ENCODE measurements at places on chromosomes 3 and 15. TPM values are rescaled to one million over a fixed set of nuclear protein-coding genes. Genes with fewer than 3 reads are reported as not detected.
A peak's percentile ranks its signal among the peaks of the same experiment; 100 is the strongest.

DNA sequence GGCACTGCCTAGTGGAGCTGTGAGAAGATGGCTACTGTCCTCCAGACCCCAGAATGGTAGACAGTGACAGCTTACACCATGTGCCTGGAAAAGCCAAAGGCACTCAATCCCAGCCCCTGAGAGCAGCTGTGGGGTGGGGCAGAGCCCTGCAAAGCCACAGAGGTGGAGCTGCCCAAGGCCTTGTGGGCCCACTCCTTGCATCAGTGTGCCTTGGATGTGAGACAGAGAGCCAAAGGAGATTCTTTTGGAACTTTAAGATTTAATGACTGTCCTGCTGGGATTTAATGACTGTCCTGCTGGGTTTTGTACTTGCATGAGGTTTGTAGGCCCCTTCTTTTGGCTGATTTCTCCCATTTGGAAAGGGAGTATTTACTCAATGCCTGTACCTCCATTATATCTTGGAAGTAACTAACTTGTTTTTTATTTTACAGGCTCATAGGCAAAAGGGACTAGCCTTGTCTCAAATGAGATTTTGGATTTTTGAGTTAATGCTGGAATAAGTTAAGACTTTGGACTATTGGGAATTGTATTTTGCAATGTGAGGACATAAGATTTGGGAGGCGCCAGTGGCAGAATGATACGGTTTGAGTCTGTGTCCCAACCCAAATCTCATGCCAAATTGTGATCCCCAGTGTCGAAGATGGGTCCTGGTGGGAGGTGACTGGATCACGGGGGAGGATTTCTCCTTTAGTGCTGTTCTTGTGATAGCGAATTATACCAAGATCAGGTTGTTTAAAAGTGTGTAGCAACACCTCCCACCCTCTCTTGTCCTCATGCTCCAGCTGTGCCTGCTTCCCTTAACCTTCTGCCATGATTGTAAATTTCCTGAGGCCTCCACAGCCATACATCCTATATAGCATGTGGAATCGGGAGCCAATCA, 80.4 kb downstream of the MYO5A start:
- no peak for DNase-seq

DNA sequence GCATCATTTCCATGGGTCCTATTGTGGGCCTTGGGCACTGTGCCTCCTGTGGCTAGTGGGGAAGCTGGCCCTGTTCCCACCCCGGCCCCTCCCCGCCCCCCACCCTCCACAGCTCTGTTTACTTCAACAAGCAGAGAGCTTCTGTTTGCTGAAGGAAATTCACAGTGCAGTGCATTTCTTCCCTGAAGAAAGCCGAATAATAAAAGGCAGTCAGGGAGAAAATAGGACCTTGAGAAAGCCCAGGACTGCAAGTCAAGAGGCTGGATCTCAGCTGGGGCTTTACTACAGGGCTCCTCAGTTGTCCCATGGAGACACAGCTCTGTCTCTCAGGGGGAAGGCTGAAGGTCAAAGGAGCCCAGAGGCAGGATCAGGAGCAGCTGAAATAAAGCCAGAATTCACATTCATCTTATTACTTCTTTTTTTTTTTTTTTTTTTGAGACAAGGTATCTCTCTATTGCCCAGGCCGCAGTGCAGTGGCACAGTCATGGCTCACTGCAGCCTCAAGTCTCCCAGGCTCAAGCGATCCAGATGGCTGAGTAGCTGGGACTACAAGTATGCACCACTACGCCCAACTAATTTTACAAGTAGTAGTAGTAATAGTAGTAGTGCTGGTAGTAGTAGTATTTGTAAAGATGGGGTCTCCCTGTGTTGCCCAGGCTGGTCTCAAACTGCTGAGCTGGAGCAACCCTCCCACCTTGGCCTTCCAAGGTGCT, 33.0 kb upstream of the LACTB start:
- DNase-seq, result no peak

GRCh38 chr15:49428409-49429095, 5.5 kb downstream of the FGF7 start:
- no peak for DNase-seq

- no peak for DNase-seq
Observed at GRCh38 chr3:38824349-38824748, 8.3 kb upstream of the SCN10A start.

DNA sequence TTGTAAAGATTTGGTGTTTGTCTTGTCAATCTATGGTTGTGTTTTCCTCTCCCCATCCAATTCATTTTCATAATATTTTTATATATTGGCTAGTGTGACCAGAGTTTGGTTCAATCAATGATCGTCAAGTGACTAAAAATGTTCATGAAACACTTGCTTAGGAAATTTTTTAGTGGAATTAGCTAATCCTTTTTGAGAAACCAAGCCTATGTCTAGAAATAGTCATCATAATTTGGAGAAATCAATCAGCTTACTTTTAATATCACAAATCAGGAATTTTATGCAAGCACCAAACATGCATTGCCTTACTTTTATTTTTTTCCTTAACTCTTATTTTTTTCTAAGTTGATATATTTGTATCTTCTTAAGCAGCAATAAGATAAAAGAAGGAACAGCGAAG, 403.1 kb upstream of the TBL1XR1 start:
- DNase-seq, result no peak

DNA sequence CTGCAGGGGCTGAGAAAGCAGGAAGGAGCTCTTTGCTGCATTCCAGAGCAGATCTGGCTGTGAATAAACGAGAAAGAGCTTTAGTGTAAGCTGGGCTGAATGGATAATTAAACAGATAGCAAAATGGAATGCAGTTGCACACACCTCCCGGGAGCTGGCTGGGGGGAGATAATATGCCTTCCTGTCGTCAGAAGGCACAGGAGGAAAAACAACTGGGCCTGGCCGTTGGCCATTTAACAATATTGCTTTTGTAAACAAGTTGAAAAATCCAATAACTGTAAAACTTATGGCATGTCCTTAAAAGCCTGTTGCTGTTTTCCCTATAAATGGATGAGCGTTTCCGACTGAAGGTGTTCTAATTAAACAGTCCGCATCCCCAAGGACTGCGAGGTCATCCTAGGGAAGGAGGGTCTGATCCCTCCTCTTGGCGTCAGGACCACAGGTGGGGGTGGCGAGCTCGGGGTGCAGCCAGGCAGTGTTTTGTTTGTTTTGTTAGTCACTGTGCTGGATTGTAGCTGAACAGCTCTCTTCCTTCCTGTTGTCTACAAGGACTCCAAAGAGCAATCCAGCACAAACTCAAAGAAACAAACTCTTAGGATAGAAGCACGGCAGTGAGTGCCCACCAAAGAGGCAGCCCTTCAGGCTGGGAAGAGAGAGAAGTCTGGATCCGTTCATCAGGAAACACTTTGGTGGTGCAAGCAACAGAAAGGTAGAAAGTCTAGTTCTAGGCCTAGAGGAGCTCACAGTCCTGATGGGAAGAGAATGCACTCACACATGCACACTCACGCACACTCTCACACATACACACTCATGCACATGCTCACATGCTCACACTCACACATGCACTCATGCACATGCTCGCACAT, 133.4 kb upstream of the SMAD3 start:
- DNase-seq, result peak; percentile 29

The ISLR2 gene
- 0.93 TPM for polyA plus RNA-seq

- DNase-seq, result no peak
Observed at GRCh38 chr3:178100908-178101307, 435.3 kb upstream of the KCNMB2 start.

- peak; percentile 65 for DNase-seq
Observed at GRCh38 chr3:12984023-12984823, 89.0 kb downstream of the IQSEC1 start.

The MFAP1 gene
- 65.8 TPM for polyA plus RNA-seq

GRCh38 chr3:9420850-9421549, 23.6 kb downstream of the SETD5 start:
- DNase-seq, result no peak

DNA sequence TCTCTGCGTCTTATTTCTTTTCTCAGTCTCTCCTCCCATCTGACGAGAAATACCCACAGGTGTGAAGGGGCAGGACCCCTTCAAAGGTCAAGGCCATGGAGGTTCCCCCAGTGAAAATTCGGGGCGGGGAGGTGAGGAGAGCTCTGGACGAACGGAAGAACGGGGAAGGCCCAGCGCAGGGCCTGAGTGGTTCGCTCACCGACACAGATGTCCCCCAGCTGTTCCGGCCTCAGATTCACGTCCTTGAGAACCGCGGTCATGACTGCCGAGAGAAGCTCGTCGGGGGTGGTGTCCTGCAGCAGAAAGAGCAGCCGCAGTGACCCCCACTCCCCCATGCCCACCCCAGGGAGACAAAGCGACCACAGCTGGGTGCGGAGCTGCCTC, 542 bp downstream of the ACAA1 start:
- no peak for DNase-seq

The ACOX2 gene
- polyA plus RNA-seq, result 38.6 TPM

The CEP19 gene
- polyA plus RNA-seq, result 4.9 TPM

GRCh38 chr3:144314946-144315345, 343.3 kb downstream of the DIPK2A start:
- no peak for DNase-seq

- no peak for DNase-seq
Observed at GRCh38 chr3:165256554-165257065, 60.4 kb upstream of the SLITRK3 start.
